Activated T-helper 1 cell treated with anti-CD3 and anti-CD28 coated beads, Interleukin-12 subunit alpha, Interleukin-12 subunit beta, Interleukin-2, Interleukin-4 antibody, amounts not matched to agents 30 ng/mL and 10 ng/mL and 1 ng/mL, durations not matched to agents 14 hours and 24 hours and 36 hours (primary cell): ENCODE measurements at places on chromosomes 4 and X.

- DNase-seq, result no peak
Observed at GRCh38 chr4:3599951-3600350, 67.7 kb upstream of the LRPAP1 start.

GRCh38 chr4:168805341-168805740 is 204.7 kb downstream of the CBR4 start:
- no peak for DNase-seq

GRCh38 chr4:8010618-8011017 is 71.0 kb upstream of the AFAP1 start:
- no peak for DNase-seq

- DNase-seq, result no peak
Observed at GRCh38 chrX:13845721-13846378, 29.0 kb upstream of the GPM6B start.

DNA sequence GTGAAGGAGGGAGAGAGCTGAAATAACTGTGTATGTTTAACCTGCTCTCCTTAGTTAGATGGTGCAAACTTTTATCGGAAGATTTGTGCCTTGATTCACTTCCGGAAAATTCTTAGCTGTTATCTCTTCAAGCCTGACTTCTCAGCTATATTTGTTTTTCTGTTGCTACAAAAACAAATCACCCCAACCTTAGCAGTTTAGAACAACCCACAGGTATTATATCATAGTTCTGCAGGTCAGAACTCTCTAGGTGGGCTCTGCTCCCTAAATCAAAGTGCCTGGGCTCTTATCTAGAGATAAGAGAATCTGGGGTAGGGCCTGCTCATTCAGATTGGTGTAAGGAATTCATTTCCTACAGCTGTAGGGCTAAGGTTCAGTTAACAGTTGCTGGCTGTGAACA is 15.1 kb upstream of the CEP135 start:
- no peak for DNase-seq

GRCh38 chr4:118158763-118159375 is 124.6 kb downstream of the NDST3 start:
- DNase-seq, result no peak
